Activated gamma-delta T cell (primary cell): ENCODE measurements at places on chromosomes 5 and 9.

DNA sequence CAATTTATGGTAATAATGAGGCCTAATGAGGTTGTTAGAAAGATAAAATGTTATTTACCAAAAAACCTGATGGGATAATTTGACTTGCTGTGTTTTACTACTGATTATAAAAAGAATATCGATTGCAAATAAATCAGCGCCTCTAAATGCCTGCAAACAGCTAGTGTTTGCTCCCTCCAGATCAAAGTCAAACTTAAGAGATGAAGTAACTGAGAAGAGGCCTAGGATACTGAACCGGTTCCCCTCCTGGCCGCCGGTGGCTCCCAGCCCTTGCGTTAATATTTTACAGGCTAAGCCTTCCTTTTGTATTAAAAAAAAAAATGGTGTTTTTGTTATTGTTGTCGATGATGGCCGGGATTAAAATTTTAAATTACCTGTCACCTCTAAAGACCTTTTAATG lies 2.6 kb downstream of the IRX1 start:
- no peak for DNase-seq

- DNase-seq: no peak
Observed at GRCh38 chr5:87081511-87082372, 185.9 kb upstream of the RASA1 start.

- DNase-seq: no peak
Observed at GRCh38 chr5:95403996-95404395, 12.8 kb downstream of the FAM81B start.

- no peak for DNase-seq
Observed at GRCh38 chr5:2164586-2164985, 281.9 kb upstream of the IRX4 start.

- DNase-seq: no peak
Observed at GRCh38 chr5:57824047-57824446, 341.4 kb upstream of the ACTBL2 start.

GRCh38 chr9:107483666-107484065 lies 5.9 kb downstream of the KLF4 start:
- DNase-seq: no peak

DNA sequence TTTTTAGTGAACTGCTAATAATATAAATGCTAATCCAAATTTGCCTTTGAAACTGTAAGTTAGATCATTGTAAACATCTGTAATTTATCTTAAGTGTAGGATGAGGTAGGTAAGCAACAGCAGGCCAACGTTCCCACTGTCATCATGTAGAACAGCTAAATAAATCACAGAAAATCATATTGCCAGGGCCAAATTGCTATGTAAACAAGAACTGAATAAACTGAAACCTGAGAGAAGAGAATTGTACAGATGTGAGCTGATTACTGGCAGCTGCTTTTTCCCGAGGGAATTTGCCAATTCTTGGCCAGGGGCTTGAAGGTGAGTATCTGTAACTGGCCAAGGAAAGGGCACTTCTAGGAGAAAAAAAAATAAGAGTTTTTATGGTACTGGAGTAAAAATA lies 97.6 kb downstream of the CDH10 start:
- DNase-seq: no peak

- no peak for DNase-seq
Observed at GRCh38 chr9:95134457-95134881, 183.0 kb downstream of the FANCC start.

- DNase-seq: no peak
Observed at GRCh38 chr9:126472948-126473298, 140.8 kb upstream of the LMX1B start.

DNA sequence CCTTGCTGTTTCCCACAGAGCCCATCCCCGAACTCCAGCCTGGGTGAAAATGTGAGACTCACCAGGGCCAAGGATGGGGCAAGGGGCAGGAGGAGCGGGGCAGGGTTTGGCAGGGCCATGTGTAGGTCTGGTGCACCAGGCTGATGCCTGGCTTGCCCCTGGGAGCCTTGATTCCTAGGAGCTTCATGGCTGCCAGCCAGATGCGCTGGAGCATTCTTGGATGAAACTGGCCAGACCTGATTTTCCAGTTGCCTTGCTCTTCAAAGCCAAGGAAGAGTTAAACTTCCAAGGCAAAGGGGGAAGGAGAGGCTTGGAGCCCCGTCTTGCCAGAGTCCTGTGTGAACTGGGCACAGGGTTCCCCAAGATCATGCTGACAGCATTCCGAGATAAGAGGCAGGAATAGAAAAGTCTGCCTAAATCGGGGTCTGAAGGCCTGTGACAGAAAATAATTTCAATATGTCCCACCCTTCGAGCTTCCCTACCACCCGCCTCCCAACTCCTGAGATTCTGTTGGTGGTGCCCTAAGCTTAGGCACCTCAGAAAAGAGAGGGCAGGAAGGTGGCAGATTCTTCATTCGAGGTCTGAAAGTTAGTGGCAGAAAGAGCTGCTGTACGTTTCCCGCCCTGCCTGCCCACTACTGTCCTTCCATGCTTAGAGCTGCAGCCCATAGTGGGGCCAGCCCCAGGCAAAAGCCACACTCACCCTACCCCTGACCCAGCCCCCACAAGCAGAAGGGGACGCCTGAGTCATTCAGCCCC lies 20.4 kb downstream of the FAT2 start:
- no peak for DNase-seq

- DNase-seq: no peak
Observed at GRCh38 chr9:36492865-36493264, 79.8 kb upstream of the MELK start.

- no peak for DNase-seq
Observed at GRCh38 chr5:179497636-179498340, 52.6 kb upstream of the RUFY1 start.

DNA sequence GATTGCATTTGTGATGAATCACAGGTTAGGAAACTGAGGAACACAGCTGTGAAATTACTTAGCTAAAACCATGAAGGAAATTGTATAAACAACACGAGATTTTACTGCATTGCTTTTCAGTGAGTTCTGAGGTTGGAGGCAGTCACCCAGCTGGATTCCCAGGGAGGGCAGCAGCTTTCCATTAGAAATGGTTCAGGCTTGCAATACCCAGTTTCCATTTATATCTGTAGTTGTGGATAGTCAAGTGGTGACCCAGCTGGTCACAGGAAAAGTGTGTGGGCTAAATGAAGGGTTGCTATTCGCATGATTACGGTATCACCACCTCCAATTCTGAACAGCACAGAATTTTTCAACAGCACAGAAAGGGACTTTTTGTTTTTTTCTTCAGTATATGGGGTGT lies 34.3 kb upstream of the SPATA31D4 start:
- no peak for DNase-seq

DNA sequence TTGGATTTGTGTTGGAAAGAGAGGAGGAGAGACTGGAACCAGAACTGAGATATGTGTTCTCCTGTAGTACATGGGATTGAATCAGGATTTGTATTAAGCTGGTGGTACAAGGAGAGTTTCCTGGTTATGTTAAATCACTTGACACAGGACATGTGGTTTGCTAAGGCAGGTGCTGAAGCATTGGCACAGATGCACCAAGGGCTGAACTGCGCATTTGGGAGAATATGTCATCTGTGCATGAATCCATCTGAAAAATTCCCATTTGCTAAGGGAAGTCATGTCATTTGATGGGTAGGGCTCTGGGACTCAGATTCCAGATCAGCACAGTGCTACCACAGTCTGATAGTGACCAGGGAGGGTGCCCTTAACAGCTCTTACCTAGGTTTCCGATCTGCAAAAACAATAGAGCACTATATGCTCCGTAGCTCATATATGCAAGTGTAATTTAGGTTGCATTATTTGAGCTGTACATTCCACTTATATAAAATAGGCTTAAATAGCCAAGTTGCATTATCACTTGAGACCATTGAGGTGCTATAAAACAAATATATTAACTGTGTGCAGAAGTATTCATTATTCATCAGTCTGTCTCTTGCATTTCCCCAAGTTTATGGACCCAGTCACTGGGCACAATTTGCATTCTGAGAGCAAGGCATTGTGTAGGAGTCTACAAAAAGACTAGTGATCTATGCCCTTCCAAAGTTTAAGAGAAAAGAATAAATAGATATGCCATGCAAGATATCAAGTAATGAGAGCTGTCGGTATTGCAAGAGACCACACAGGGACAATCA lies 55.2 kb downstream of the ADAMTS16 start:
- DNase-seq: no peak

- no peak for DNase-seq
Observed at GRCh38 chr5:124880903-124881697, 134.7 kb upstream of the ZNF608 start.

GRCh38 chr9:22483528-22484070 lies 37.0 kb downstream of the DMRTA1 start:
- DNase-seq: no peak

- peak; percentile 60 for DNase-seq
Observed at GRCh38 chr9:133147412-133148198, 16.1 kb downstream of the GBGT1 start.

DNA sequence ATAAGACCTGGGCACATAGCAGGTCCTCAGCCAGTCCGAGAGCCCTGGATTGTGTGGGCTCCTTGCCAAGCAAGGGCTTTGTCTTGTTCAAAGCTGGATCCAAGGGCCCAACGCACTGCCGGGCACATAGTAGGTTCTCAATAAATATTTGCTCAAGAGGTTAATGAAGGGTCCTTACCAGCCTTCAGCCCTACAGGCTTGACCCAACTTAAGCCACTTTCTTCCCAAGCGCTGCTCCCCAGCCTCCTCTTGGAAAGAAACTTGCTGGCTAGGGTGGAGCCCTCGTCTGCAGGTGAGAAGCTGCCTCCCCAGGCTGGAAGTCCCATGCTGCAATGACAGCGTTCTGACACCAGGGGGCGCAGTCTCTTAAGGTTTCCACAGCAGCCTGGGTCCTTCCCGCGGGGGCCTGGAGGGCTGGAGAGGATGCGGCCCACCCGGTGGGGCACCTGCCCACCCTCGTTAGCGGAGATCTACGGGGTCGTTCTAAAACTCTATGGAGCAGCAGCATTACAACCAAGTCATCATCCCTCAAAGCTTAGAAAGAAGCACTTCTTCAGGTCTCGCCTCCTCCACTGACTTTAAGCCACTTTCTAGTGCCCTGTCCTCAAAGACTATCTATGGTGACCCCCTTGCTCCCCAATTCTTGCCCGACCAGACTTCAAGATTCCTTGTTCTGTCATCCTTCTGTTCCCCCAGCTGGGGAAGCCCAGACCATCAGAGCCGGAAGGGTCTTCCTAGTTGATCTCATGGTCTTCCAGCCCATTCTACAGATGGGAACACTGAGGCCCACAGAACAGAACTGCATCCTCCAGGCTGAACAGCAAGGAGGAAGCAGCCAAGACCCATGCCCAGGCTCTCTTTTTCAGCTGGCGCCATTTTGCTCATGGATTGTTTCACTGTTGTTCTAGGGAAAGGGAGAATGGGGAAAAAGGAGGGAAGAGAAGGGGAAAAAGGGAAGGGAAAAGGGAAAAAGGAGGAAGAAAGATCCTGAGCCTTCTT lies 115.4 kb downstream of the LHX2 start:
- DNase-seq: no peak

- no peak for DNase-seq
Observed at GRCh38 chr9:133836001-133836758, 98.0 kb upstream of the SARDH start.

DNA sequence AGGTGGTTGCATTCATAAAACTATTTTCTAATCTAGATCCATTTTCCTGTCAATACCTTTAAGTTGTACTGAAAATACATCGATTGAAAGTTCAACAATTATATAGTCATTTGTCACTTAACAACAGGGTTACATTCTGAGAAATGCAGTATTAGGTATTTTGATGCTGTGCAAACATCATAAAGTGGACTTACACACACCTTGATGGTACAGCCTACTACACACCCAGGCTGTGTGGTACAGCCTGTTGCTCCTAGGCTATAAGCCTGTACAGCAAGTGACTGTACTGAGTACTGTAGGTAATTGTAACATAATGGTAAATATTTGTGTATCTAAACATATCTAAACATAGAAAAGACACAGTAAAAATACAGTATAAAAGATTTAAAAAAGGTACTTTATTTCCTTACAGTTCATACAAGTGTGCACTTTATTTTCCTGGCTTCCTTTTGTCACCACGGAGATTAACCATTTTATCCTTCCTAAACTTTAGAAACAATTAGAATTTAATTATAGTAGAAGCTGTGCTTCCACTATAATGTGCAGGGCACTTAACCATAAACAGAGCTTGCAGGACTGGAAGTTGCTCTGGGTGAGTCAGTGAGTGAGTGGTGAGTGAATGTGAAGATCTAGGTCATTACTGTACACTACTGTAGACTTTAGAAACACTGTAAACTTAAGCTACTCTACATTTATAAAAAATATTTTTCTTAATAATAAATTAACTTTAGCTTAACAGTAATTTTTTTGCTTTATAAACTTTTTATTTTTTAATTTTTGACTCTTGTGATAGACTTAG lies 42.9 kb upstream of the MEF2C start:
- DNase-seq: no peak

GRCh38 chr5:116806836-116807235 lies 232.2 kb upstream of the SEMA6A start:
- no peak for DNase-seq

GRCh38 chr9:107989544-107989943 lies 500.0 kb upstream of the KLF4 start:
- DNase-seq: no peak

DNA sequence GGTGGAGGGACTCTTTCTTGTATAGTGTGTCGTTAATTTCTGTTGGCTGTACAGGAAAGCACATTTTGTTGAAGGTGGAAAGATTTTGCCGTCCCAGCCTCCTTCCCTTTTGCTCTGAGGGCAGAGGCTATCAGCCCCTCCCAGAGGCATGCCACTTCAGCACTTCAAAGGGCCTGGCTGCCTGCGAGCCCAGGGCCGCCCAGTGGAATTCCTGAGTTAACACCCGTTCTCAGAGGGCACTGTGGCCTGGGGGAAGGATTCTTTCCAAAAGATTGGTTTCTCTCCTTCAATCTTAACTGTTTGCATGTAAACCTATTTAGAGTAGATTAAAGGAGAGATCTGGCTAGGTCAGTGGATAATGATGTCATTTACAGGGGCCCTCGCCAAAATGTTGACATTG lies 238.6 kb downstream of the FANCC start:
- DNase-seq: no peak

DNA sequence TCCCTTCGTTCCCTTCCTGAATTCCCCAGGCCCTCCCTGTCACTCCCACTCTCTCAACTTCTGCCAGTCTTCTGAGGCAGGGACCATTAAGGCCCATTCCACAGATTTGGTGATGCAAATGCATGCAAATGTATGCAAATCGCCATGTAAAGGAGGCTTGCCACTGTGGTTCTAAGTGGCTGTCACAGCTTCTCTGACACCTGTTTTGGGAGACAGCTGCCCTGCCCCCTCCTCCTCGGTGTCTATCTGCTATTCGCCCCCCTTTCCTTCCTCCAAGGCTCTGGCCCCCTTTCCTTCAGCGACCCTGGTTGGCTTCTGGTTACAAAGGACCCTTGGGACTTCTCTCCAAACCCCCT lies 10.5 kb upstream of the ARAP3 start:
- no peak for DNase-seq

DNA sequence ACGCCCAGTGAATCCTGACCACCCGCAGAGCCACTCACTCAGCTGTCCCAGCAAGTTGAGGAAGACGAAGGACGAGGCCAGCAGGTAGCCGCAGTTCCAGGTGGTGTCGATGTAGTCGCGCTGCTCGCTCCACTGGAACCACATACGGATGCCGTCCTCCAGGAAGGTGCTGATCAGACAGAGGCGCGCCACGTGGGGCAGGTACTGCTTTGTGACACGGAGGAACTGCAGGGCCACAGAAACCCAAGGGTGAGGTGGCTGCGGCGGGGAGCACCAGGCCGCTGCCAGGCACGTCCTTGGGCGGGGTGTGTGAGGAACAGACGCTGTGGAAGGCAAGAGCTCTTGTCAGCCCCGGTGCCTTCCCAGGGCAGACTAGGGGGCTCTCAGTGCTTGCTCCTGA lies 8.6 kb downstream of the SURF4 start:
- no peak for DNase-seq

- DNase-seq: no peak
Observed at GRCh38 chr5:87076931-87077330, 190.8 kb upstream of the RASA1 start.

- no peak for DNase-seq
Observed at GRCh38 chr5:138455232-138455930, 9.9 kb upstream of the EGR1 start.
